ENCODE measurements at places on chromosomes 11 and 22. TPM values are rescaled to one million over a fixed set of nuclear protein-coding genes. Genes with fewer than 3 reads are reported as not detected.

SCO2 gene
- 0.79 TPM for total RNA-seq

PGR gene
- total RNA-seq, result 8.6 TPM

KMT5B gene
- 78.5 TPM for total RNA-seq

WT1 gene
- 2.3 TPM for total RNA-seq

DNA sequence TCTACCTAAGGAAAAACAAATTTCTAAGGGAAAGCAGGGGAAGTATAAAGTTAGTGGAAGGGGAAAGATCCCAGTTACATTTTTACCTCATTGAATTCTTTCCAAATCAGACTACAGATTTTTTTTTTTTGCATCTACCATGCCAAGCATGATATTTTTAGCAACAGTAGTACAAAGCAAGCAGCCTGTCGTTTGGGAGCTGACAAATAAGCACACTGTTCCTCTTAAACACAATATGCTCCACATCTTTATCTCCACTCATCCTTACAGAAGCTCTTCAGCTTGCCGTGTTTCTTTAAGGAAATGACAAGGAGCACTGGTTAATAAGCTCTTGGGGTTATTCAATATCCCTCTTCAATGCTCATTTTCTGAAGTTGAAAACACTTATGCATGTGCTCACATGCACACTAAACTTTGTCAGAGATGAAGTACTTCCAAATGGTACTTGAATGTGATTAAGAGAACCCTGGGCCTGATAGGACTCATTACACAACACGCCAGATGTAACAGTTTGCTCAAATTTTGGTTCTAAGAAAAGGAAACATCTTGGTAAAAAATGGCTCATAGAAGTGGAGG is 53.8 kb downstream of the PAX6 start:
- DNase-seq, result no peak

GRCh38 chr22:22706253-22706915 is 62.0 kb downstream of the GGTLC2 start:
- DNase-seq, result no peak

DNA sequence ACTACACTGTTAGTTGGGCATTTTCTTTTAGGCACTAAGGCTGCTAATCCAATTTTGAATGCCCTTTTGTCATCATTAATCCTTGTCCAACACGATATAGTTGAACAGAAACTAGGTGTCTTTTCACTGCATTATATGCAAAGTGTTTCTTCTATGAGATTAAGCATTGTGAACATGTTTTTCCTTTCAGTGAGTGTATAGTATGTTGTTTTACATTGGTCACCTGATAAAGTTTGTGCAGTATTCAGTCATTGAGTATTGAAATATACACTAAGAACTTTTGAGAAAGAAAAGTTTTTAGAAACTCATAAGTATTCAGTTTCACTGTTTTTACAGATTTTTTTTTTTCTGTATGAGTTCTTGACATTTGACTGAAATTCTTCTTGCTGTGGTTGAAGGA is 59.0 kb downstream of the ZC3H12C start:
- DNase-seq, result no peak

GRCh38 chr11:61164606-61165424 is 3.6 kb upstream of the VPS37C start:
- no peak for DNase-seq

RAB39A gene
- 4.0 TPM for total RNA-seq

GRCh38 chr22:19289475-19290161 is 1.9 kb downstream of the CLTCL1 start:
- no peak for DNase-seq

DMC1 gene
- 6.9 TPM for total RNA-seq

KLHDC7B gene
- 0.11 TPM for total RNA-seq

DNA sequence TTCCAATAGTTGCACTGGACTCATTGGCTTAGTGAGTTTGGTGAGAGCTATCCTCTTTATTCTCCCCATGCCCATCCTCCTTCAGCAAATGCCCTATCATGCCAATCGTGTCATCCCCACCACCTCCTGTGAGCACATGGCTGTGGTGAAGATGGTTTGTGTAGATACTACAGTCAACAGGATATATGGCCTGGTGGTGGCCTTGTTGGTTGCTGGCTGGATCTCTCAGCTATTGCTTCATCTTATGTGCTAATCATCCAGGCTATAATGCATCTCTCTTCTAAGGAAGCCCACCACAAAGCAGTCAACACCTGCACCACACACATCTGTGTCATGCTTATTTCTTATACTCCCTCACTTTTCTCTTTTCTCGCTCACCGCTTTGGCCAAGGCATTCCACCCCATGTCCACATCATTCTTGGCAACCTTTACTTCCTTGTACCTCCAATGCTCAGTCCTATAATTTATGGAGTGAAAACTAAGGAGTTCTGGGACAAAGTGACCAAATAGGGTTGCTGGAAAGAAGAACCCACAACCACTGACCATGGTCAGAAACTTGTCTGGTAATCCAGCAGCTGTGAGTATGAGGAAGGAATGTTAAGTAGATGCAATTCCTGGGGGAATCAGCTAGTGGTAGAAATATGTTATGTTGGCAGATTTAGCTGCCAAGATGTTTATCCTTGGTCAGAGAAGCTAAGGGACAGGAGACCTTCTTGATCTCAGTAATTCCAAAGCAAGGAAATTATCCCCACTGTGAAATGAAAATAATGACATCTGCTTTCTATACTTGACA is 16.3 kb upstream of the OR56B1 start:
- no peak for DNase-seq

All from urinary bladder (tissue), 4 donors.